ENCODE measurements at places on chromosomes 7 and 10.
A peak's percentile ranks its signal among the peaks of the same experiment; 100 is the strongest.

- DNase-seq = no peak
Measured at GRCh38 chr10:123772645-123773508, 106.7 kb downstream of the GPR26 start.

- no peak for DNase-seq
Measured at GRCh38 chr10:79025199-79025832, 43.5 kb upstream of the ZMIZ1 start.

DNA sequence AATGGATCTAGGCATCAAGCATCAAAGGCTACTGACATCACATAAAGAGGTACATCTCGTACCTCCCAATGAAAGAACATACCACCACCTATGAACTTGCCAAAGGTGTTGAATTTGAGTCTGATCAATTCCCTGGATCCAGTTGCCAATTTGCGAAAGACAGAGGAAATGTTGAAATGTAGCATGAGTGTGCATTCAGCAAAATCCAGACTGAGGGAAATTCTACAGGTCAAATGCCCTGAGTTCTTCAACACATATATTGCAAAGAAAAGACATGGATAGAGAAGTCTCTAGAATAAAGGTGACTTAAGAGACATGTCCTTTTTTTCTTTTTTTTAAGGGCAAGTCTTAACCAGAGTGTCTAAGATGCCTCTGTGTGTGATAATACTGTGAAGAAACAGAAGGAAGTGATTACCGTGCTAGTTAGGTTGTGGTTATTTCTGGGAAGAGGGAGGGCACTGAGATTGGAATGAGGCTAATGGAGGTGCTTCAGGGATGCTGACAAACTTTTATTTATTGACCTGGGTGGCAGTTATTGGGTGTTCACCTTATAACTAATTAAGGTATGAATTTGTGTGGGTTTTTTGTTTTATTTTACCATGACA lies 128.7 kb downstream of the SAMD9 start:
- DNase-seq = peak; percentile 47

- no peak for DNase-seq
Measured at GRCh38 chr7:151978616-151979015, 22.4 kb downstream of the GALNTL5 start.

- no peak for DNase-seq
Measured at GRCh38 chr7:99021941-99022560, 121.9 kb downstream of the SMURF1 start.

DNA sequence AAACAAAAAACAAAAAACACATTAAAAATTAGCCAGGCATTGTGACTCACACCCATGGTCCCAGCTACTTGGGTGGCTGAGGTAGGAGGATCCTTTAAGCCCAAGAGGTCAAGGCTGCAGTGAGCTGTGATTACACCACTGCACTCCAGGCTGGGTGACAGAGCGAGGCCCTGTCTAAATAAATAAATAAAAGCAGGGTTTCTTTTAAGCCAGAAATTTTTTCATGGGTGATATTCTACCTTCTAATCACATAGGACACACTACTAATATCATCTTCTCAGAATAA lies 14.2 kb upstream of the SVIL start:
- DNase-seq = peak; percentile 55

DNA sequence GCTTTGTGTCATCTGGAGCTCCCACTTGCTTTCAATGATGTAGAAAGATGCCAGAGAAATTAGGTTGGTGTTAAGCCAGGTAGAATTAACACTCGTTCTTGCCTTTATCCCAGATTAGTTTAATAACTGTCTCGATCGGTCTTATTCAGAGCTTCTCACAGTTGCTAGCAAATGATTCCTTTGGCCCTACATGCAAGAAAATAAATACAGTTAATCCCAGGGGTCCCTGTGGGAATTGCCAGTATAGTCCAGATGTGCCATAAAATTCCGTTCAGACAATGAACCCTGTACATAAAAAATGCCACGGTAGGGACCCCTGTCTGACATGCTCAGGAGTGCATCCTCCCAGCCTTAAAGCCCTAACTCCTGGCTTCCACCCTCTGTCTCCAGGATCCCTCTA lies 207.5 kb downstream of the ARHGAP12 start:
- DNase-seq = no peak

DNA sequence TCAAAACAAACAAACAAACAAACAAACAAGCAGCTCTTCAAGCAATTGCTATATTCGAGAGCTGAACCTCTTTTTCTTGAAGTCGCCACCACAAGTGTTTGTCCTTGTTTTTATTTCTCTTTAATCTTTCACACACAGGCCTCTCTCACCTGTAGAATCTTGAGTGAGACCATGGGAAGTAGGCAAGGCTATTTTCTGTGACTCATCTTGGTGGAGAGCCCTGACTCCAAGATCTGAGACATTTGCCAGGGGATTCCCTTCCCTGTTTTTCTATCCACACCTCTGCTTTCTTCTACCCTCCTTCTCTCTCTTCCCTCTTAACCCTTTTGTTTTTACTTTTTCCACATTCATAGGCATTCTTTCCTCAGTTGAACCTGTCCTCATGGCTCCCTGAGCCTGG lies 8.0 kb upstream of the TAS2R60 start:
- peak; percentile 56 for DNase-seq

DNA sequence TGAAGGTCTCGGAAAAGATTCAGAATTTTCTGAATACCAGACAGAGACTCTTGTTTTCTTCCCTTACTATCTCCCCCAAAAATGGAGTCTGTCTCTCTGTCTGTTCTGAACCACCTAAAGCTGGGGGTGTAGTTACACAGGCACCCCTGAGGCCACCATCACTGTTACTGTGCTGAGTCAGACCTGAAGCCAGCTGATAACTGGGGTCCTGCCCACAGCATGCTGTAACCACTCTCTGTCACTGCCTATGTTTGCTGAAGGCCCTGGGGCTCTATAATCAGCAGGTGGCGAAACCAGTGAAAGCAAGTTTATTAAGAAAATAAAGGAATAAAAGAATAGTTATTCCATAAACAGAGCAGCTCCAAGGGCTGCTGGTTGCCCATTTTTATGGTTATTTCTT lies 575.2 kb upstream of the POT1 start:
- DNase-seq = no peak

DNA sequence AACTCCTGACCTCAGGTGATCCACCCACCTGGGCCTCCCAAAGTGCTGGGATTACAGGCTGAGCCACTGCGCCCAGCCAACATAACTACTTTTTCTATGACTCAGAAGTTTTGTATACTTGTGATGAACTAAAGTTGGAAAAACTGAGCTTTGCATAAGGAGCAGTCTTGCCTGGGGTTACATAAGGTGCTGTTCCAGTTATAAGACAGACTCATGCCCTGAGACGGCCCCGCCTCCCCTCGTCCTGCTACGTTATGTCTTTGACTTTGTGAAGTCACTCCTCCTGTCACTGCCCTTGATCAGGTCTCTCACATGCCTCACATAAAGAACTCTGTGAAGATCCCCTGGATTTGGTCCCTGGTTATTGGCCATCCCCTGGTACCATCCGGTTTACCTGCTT lies 40.4 kb upstream of the OPN4 start:
- DNase-seq = peak; percentile 42

DNA sequence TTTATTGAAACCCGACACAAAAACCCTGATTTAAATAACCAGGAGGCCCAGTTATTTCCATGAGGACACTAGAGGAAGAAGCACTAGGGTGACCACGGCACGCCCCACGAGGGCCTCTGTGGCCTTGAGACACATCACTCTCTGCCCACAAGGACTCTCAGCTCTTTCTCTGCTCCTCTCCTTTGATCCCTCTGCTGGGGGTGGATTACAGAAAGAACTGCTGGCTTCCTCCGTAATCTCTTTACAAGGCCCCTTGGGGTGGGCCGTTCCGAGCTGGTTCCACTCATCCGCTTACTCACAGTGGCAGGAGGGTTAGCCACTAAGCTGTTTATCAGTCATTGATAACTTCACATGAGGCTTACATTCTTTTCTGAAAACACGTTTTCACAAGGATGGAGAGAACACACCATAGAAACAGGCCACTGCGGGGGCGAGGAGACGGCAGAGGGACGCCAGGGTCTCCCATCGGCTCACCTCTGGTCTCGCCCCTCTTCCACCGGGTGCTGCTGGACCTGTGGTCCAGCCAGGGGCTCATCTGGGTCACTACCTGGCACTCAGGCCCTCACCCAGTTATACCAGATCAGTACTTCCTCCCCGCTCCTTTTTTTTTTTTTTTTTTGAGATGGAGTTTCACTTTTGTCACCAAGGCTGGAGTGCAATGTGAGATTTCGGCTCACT lies 17.6 kb upstream of the PFKFB3 start:
- no peak for DNase-seq

DNA sequence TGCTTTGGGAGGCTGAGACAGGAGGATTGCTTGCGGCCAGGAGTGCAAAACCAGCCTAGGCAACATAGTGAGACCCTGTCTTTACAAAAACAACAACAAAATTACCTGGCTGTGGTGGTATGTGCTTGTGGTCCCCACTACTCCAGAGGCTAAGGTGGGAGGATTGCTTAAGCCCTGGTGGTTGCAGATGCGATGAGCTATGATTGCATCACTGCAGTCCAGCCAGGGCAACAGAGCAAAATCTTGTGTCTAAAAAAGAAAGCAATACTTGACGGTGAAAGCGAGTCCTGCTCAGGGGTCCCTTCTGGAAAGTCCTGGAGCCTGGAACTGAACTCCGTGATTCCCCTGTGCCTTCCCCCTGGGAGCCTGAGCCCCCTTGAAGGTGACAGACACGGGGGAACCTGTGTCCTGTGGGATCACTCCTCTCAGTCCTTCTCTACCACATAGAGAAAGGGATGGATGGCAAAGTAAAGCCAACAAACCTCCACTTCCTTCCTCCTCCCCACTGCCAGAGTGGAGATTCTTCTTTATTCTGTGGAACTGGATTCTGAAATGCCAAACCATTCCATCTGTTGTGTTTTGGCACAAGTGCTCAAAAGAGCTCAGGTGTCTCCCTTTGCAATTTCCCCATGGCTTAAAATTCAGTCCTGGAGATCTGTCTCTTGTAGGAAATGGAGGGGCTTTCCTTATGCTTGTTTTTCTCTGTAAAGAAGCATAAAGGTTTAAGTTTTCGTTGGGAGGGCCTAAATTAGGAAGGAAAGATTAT lies 50.6 kb downstream of the KIAA1217 start:
- DNase-seq = peak; percentile 12

- DNase-seq = no peak
Measured at GRCh38 chr10:125084614-125085257, 75.6 kb downstream of the CTBP2 start.

DNA sequence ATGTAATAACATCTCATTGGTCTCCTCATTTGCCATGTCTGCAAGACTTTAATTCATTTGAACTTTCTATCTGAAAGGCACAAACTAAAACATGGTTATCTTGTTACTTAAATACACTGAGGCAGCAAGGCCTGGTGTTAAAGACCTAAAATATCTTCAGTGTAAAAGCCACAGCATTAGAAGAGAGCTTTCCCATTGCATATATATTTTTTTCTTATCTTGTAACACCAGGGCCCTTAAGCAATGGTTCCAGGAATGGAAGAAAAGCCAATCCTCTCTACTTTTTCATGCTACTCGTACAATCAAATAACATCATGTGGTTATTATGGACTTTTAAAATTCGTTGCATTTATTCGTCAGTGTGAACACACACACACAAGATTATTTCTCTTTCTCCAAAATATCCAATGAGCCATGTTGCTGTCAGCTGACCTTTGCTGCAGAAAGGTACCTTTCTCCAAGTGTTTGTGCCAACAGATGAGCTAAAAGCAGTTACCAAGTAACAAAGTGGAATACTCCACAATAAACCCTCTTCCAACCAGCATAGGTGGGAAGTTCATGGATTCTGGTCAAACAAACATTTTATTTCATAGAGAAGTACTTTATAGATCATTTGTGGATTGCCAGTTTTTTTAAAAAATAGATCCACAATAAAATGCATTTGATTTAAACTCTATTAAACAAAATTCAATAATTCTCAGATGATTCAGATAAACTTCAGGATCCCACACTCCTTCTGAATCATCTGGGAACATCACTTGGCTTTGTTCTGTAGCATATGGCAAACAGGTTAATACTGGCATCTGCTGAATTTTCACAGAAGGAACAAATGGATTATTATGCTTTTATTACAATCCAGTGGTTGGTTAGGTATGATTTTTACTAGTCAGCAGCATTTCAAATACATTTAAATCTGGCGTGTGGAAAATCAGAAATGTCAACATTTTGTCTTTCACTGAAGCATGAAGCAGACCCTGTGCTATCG lies 63.3 kb upstream of the AGBL3 start:
- peak; percentile 31 for DNase-seq
